ENCODE measurements at places on chromosomes 16 and 17.

DNA sequence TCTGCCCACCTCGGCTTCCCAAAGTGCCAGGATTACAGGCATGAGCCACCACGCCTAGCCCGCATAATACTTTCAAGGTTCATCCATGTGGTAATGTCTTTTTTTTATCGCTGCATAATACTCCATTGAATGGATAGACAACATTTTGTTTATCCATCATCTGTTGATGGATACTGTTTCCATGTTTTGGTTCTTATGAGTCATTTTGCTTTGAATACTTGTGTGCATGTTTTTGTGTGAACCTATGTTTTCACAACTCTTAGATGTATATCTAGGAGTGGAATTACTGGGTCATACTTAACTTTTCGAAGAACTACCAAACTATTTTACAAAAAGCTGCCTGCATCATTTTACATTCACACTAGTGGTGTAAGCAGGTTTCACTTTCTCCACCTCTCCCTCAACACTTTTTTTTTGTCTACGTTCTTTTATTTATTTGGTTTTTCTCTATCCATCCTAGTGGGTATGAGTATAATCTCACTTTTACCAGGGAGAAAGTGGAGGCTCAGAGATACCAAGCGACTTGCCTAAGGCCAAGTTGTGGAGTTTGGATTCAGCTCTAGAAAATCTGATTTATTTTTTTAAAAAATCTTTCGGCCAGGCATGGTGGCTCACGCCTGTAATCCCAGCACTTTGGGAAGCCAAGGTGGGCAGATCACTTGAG lies 151.2 kb downstream of the CMIP start:
- DNase-seq, result no peak

DNA sequence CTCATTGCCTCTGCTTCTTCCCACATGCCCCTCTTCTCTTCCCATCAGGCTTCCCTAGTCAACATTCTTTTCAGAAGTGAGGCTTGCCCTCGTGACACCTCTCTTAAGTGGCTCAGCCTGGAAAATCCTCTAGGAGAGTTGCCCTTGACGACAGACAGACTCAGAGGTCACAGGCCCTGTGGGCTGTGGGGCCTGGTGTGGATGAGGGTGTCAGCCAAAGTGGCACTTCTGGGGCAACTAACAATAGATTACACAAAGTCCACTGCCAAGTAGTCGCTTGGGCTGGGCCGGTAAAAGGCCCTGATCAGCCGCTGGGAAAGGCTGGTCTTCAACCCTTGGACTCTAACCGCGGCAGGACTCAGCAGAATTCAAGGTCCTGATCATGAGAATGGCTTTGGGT lies 33.7 kb upstream of the METTL16 start:
- no peak for DNase-seq

DNA sequence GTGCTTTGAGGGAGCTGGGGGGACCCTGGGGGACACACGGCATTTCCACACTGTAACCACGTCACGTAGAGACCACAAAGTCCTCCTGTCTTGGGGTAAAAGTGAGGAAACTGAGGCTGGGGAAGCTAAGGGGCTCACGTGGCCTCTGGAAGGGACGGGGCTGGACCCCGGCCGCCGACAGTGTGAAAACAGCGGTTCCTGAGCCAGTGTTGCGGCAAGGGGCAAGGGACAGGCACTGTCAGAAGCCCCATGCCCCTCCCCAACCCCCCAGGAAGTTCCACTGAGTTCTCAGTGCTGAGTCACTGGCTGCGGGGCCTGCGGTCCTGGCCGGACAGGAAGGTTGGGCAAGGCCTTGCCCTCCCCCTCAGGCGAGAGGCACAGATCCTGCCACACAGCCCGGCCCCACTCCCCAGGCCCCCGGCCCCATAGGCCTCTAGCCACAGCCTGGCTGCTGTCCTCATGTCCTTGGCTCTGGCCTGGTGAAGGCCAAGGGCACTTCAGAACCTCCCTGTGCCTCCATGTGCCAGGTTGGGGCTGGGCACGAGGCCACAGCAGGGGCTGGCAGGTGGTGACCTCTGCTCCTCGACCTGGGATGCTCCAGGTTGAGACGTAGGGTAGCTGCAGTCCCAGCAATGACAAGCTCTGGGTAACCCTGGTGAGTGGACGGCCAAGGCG lies 5.0 kb upstream of the CCDC57 start:
- DNase-seq, result no peak

DNA sequence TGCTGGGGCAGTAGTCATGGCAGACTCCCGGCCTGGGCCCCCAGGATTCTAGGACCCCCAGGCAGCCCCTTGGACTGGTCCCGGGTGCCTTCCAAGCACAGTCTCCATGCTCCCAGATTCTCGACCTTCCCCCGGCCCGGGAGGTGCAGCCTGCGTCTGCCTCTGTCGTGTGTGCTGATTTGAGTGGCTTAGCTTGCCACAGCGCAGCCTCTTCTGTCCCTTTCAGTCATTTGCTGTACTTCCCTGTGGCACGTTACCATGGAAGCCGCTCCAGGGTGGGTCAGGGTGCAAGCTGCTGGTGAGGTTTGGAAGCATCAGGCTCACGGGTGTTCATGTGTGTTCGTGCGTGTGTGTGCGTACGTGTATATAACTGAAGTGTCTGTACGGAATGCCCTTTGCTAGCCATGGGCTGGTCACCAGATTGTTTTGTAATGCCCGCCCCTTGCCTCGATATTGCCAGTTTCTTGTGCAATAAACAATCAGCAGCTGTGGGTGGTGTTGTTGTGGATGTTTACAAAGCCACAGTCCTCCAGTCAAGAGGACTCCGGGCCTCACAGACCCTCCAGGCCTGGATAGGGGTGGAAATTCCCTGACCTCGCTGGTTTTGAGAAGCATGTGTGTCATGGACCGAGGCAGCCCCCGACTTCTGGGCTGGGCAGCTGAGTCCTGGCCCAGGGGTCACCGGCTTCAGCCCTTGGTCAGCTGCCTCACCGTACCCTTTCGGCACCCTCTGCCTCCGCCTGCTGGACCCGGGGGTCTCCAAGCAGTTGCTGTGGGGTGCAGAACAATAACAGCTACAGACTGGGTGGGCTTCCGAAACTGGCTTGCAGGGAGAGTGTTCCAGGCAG lies 9.7 kb upstream of the CLEC18A start:
- DNase-seq, result no peak

GRCh38 chr16:75320435-75320834 lies 69.0 kb upstream of the BCAR1 start:
- DNase-seq, result no peak

- DNase-seq, result no peak
These were observed 53.9 kb downstream of the MYO1D start for GRCh38 chr17:32822996-32823395.

- no peak for DNase-seq
These were observed 45.0 kb downstream of the SOST start for GRCh38 chr17:43713494-43714162.

- DNase-seq, result no peak
These were observed 169.3 kb upstream of the MAF start for GRCh38 chr16:79769928-79770243.
